ENCODE measurements at places on chromosomes 4 and X.
A peak's percentile ranks its signal among the peaks of the same experiment; 100 is the strongest.

GRCh38 chrX:22041907-22042530 is 9.9 kb downstream of the PHEX start:
- no peak for DNase-seq

GRCh38 chrX:123348468-123348867 is 164.4 kb downstream of the GRIA3 start:
- no peak for DNase-seq

DNA sequence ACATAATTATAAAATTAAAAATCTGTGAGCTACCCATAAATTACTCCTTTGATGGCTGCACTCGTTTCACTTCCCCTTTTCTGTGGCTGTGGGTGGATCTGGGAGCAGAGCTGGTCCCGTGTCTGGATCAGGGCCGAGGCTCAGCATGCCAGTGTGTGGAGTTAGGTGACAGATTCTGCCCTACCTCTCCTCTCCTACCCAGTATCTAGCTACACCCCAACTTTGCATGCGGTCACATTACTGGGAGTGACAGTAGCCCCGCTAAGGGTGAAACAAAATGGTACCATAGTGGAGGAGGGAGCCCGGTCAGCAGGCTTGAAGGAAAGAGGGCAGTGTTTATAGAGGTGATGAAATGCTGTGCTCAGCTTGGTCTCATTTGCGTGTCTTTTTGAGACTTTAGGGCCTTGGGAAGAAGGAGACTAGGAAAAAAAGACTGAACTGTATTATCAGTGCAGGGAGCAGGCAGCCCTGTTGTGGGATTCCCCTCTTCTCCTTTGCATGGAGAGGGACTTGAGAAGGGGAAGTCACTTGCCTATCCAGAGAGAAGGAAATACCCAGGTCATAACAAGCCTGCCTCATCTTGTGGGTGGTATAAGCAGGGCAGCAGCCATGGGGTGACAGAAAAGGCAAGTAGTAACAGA is 48.4 kb downstream of the ARHGAP10 start:
- DNase-seq: peak; percentile 10

DNA sequence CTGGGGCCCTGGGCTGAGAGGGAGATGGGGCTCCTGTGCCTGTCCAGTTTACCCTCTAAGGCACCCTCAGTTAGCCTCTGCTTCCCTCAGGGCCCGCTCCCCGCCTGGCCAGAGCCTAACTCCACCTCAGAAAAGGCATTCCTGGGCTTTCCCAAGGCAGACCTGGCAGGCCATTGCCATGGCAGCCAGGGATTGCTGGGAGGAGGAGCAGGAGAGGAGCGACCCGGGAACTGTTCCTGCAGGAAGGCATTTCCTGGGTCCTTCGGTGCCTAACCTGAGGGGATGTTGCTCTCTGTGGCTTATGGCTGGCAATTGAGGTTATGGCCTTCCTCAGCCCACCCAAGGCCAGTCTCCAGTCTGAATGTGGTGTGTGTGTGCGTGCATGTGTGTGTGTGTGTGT is 131.3 kb downstream of the PJA1 start:
- DNase-seq: no peak

DNA sequence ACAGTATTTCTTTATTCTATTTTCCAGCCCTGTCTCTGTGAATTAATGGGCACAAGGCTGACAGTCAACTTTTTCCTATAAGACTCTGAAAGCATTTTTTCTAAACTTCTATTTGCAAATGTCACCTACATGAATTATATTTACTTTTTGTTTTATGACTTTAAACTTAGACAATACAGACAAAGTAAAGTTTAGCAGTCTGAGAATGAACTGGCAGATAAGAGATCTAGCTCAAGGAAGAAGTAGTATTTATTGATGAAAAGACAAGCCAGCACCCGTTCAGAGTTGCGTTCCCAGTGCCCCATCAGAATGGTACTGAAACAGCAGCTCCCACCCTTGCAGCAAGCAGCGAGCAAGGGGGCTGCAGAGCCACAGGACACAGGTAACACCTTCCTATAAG is 148.5 kb downstream of the FAM13A start:
- no peak for DNase-seq

GRCh38 chr4:100430451-100430850 is 87.4 kb downstream of the EMCN start:
- DNase-seq: peak; percentile 81

DNA sequence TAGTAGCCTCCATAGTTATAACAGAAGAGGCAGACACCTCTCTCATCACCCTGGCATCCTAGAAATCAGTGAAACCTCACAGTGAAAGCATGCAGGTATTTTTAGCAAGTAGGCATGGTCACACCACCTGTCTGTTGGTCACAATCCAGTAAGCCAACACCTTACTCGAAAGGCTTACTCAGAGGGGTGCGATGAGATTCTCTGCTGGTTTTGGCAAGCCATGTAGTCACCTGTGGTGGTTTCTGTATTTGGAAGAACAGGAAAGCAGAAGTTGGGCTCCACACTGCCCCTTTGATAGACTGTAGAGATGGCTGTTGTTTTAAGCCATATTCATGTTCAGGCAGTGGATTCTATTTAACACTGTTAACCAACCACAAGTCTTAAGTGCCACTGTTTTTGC is 134.7 kb downstream of the DCLK2 start:
- no peak for DNase-seq

DNA sequence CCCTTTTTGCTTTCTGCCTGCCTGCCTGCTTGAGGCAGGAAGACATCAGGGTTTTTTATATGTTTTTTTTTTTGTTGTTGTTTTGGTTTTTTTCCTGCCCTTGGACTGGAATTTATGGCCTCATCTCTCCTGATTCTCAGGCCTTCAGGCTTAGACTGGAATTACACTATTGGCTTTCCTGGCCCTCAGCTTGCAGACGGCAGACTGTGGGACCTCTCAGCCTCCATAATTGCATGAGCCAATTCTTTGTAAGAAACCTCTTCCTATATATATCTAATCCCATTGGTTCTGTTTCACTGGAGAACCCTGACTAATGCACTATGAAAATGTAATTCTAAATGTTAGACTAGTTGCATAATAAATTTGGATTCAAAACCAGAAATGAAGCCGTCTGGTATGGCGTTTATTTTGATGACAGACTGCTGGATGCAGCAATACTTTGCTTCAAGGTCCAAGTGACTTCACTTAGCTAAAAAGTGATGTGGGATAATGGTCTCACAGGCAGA is 59.0 kb downstream of the SEL1L3 start:
- no peak for DNase-seq

DNA sequence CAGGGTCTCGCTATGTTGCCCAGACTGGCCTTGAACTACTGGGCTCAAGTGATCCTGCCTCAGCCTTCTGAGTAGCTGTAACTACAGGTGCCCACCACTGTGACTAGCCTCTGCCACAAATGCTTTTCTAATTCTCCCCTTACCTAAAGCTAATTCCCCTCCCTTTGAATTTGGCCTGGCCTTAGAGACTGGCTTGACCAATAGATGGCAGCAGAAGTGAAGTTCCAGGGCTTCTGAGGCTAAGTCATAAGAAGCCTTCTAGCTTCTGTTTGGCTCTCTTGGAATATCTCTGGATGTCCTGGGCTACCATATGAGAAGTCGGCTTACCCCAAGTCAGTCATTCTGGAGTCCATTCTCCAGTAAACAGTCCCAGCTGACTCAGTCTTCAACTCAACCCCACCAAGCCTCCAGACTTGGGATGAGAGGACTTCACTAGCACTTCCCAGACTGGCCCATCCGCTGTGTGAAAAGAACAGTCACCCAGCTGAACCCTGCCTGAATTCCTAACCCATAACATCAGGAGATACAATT is 61.0 kb downstream of the HPRT1 start:
- DNase-seq: peak; percentile 30

- no peak for DNase-seq
Measured at GRCh38 chr4:186727169-186727976, 3.7 kb upstream of the FAT1 start.

DNA sequence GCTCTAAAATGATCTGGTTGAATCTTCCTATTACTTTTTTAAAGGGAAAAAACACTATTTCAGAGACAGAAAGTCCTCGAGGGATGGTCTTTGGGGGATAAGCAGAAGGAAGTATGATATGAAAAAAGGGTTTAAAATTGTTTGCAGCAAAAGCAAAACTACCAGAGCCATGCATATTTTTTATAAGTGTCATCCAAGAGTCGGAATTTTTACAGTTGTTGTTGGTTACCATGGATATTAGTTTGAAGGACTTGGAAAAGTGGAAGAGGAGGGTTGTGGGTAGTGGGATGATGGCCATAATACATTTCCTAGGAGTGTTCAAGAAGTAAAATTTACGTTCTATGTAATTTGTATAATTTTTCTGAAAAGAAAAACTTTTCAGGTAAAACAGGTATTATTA is 134.4 kb downstream of the PCDH7 start:
- no peak for DNase-seq

GRCh38 chrX:27600686-27601085 is 10.5 kb downstream of the DCAF8L2 start:
- DNase-seq: no peak

DNA sequence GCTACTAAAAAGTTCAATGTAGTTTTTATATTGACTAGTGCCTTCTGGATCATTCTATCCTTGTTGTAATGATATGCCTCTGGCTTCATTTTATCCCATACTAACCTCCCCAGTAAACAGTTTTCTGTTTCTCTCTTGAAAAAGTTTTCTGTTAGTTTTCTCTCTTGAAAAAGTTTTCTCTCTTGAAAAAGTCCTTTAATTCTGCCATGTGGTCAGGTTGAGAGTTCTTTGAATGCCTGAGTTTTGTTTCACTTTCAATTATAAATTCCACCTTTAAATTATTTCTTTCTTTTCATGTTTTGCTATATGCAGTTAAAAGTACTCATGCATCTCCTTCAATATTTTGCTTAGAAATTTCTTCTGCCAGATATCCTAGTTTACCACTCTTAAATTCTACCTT is 1139.6 kb downstream of the STPG2 start:
- DNase-seq: no peak

- no peak for DNase-seq
Measured at GRCh38 chr4:5381961-5382441, 326.4 kb downstream of the EVC2 start.

- DNase-seq: no peak
Measured at GRCh38 chr4:153233761-153234371, 29.6 kb downstream of the TRIM2 start.

GRCh38 chr4:8308856-8309771 is 39.6 kb downstream of the HTRA3 start:
- DNase-seq: no peak

GRCh38 chrX:111164728-111165127 is 68.7 kb downstream of the PAK3 start:
- DNase-seq: no peak

DNA sequence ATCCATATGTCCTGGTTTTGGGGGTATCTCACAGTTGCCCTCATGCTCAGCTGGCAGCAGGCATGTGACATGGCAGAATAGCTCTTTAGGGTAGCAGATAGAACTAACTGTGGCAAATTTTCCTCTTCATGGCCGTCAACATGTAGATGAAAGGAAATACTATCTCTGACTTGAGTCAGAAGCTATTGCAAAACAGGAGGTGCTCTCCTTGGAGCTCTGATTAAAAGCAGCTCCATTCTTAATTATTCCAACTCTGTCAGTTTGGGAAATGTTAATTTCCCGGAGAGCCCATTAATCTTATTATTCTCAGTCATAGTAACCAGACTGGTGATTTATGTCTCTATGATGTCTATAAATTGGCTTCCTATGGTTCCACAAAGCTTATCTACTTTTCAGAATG is 18.2 kb downstream of the IL13RA1 start:
- no peak for DNase-seq

DNA sequence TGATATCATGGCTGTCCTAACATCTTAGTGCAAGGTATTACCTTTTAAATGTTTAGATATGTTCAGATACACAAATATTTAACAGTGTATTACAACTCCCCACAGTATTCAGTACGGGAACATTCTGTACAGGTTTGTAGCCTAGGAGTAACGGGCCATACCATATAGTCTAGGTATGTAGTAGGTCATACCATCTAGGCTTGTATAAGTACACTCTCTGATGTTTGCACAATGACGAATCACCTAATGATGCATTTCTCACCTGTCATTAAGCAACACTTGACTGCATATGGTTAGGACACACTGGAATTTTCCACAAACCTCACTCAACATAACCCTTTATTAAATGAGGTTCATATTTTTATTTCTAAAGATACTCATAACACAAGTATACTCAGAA is 67.7 kb downstream of the THOC2 start:
- DNase-seq: no peak

GRCh38 chr4:92333016-92333415 is 29.2 kb downstream of the GRID2 start:
- no peak for DNase-seq

- DNase-seq: no peak
Measured at GRCh38 chrX:150018931-150019361, 80.7 kb upstream of the EOLA2 start.

DNA sequence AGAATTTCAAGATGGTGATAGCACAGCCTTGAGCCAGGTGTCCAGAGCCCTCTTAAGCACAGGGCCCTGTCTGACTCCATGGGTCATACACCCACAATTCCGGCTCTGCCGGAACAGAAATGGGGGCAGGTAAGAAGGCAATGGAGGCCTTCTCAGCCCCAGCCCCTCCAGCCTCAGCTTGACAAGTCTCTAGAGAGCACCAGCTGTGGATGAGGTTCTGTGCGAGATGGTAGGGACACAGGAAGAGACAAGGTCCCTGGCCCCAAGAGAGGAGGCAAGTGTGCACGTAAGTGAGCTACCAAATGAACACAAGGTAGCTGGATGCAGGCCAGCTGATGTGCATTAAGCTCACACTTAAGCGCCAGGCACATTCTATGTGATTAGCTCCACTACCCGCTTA is 2.4 kb upstream of the PRRG3 start:
- no peak for DNase-seq

DNA sequence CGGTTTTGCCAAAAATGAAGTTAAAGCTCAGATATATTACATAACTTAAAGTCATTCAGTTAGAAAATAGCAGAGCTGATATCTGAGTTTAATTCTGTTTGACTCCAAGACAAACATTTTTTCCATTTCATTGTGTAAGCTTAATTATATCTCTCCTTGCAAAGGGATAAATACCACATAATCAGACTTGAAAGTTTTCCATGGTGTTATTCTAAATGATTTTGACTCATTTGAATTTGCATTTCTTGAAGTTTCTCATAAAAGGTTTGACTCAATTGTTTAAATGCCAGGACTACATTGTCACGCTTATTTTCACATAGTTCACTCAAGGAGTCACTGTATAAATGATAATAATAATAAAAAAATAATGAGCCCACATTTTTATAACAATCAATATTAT is 39.4 kb upstream of the DDX60 start:
- no peak for DNase-seq

DNA sequence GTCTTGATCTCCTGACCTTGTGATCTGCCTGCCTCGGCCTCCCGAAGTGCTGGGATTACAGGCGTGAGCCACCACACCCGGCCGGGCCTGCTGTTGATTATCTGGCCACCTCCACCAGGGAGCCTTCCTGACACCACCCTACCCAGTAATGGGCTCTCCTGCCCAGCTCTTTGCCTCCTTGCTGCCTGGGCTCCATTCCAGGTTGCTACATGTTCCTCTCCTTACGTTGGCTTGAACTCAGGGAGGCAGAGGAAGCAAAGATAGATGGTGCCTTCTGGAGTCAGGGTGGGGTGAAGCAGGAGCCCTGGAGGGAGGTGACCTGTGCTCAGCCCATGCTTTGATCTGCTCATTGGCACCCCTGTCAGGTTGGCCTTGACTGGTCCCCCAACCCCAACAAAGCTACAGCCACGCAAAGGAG is 26.3 kb downstream of the FLNA start:
- no peak for DNase-seq
